ENCODE measurements at places on chromosomes 12 and 14.

DNA sequence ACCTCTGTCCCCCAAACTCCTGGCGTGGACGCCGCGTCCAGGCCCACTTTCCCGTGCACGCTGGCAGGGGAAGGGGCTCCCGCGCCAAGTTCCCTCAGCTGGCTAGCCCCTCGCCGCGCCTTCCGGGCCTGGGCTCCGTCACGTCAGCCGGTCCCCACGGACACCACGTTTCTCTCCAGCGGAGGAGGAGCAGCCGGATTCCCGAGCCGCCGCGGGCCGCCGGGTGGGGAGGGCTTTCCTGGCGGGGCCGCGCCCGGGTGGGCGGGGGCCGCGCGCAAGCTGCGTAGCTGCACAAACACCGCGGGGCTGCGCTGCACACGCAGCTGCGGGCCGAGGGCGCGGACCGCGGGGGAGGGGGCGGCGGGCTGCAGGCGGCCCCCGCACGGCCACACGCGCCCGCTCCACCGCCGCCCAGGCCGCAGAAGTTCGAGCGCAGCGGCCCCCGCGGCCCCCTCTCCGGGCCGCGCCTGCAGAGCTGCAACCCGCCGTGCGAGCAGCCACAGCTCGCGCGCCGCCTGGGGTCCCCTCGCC, 45.1 kb upstream of the PNMA1 start:
- peak; percentile 62 for DNase-seq

- DNase-seq: no peak
Observed at GRCh38 chr14:68396461-68396860, 396.4 kb downstream of the ZFP36L1 start.

- DNase-seq: no peak
Observed at GRCh38 chr12:28180786-28181185, 9.5 kb upstream of the CCDC91 start.

GRCh38 chr12:109621211-109621694, 47.7 kb downstream of the MVK start:
- DNase-seq: no peak

- DNase-seq: peak; percentile 4
Observed at GRCh38 chr14:104550340-104550860, 29.2 kb upstream of the C14orf180 start.

- peak; percentile 59 for DNase-seq
Observed at GRCh38 chr12:9707864-9708808, 24.8 kb downstream of the CLECL1 start.

DNA sequence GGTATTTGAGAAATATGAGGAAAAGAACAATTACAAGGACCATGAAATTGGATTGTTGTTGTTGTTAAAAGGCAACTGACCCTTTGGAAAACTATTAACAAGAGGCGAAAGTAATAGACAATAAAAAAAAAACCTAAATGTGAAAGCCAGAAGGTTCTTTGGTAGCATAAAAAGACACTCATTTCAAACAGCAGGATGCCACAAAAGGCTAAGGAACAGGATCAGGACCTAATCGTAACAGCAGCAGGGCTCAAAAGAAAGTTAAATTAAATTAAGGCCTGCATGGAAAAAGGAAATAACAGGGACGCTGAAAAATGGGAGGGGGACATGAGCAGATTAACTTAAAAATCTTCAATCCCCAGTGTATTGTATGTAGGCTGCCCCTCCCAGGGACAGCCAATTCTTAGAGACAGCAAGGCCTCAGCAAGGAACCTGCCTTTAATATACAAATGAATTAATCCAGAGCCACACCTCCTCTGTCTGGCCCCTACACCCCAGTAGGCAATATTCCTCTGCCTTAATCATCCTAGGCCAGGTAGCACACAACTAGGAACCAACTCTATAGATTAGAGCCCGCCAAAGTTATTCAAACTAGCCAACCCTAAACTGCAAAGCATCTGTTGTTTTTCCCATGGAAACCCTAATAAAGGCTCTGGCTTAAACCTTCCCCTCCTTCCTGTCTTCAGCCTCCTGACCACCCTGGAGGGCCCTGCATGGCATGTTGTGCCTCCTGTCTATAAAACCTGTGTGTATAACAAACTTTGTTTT, 28.4 kb upstream of the AP4S1 start:
- no peak for DNase-seq

DNA sequence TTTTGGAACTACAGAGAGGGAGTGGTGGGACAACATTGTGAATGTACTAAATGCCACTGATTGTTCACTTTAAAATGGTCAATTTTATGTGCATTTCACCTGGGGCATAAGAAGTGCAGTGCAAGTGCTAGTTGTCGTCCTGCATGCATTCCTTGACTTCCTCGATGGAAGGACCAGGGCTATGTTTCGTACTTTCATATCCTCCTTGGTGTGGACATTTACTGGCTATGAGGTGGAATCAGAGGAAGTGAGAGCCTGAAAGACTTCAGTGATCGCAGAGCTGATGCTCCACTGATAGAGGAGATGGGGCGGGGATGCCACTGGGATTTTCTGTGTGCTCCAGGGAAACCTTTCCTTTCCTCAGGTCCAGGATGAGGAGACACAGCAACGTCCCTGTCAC, 54.1 kb upstream of the DDX11 start:
- no peak for DNase-seq

DNA sequence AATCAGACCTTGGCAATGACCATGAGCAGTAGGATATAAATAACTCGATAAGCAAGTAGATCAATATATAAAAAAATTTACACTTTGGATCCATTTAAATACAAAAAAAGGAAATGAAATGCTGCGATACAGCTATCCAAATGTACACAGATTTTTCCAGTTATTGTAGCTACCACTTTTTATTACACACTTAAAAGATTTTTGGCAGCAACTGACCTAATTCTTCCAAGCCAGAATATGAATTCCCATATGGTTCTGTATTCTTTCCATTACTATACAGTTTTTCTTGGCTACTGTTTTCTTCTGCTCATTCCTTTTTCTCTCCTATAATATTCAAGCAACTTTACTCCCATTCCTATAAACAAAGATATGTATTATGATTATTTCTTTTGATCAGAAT, 52.2 kb downstream of the TMTC1 start:
- no peak for DNase-seq

GRCh38 chr12:130485291-130486145, 147.8 kb downstream of the PIWIL1 start:
- DNase-seq: no peak

DNA sequence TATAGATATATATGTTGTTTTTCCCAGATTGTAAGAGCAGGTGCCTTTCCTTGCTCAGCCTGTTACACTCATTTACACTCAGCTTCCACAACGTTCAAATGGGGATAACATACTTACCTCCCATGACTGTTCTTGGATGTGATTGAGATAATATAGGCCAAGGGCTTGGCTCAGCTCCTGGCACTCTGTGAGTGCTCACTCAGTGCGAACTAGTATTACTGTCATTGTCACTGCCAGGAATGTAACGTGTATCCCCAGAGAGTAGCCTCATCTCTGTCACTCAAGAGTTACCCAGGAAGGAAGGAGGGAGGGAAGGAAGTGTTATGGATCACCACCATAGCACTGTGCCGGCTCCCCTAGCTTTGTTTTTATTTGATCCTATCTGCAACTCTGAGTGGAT, 307.9 kb downstream of the PDZRN4 start:
- no peak for DNase-seq

GRCh38 chr12:38392554-38393144, 76.1 kb downstream of the ALG10B start:
- DNase-seq: no peak

- DNase-seq: no peak
Observed at GRCh38 chr12:72546106-72546505, 273.9 kb downstream of the TRHDE start.

- no peak for DNase-seq
Observed at GRCh38 chr12:20097626-20098025, 270.7 kb upstream of the PDE3A start.

GRCh38 chr12:120007272-120007671, 18.2 kb downstream of the BICDL1 start:
- DNase-seq: no peak

DNA sequence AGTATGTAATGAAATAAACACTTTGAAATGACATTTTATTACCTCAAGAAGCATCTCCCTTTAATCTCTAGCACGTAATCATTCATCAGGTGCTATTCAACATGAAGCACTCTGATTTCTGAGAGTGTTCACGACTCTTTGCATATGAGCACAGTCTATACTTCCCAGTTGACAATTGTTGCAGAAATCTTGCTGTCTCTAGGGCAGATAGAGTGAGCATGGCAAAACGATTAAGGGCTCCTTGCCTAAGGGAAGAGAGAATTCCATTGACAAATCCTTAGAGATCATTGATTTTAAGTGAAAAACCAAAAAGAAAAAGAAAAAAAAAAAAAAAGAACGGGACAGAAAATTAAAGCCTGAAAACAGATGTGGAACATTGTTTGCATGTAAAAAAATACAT, 107.6 kb downstream of the C12orf50 start:
- DNase-seq: no peak

DNA sequence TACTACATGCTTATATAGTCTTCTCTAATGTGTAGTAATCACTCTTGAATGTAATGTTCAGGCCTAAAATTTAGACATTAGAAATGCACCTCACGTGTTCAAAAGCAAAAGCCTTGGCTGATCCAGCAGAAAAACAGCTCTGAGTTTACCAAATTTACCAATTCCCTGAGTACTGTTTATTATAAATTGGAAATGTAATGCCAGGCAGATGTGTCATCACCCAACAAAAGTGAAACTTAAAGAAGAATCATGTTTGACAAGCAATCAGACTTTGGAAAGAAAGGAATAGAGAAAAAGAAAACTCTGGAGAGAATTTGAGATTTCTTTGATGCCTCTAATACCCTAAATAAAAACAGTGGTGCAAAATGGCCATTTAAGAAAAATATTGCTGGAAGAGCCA, 26.5 kb upstream of the STRAP start:
- no peak for DNase-seq

- no peak for DNase-seq
Observed at GRCh38 chr14:67875175-67876006, 55.8 kb downstream of the RAD51B start.

DNA sequence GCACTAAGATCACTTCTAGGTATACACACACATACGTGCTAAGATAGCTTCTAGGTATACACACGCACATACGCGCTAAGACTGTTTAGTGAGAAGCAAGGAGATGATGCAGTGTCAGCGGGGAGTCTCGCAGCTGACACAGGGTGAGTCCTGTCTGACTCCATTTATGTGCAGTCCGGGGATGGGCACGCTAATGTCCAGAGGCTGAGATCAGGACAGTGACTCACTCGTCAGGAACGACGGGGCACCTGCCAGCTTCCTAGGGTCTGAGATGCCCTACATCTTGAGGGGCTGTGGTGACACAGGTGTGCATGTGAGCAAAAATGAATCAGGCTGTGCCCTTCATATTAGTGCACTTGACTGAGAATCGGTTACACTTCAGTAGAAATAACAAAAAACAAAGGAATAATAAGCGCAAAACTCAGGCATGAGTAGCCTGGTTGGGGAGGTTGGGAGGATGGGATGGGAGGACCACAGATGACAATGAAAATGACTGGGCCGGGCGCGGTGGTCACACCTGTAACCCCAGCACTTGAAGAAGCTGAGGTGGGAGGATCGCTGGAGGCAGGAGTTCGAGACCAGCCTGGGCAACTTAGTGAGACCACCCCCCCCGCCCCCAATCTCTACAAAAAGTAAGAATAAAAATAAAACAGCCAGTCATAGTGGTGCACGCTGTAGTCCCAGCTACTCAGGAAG, 29.1 kb upstream of the ULK1 start:
- no peak for DNase-seq

GRCh38 chr14:91098591-91098990, 15.3 kb upstream of the DGLUCY start:
- no peak for DNase-seq

GRCh38 chr12:97167598-97167997, 260.5 kb downstream of the NEDD1 start:
- no peak for DNase-seq

GRCh38 chr12:82411546-82412230, 53.4 kb downstream of the METTL25 start:
- DNase-seq: no peak

DNA sequence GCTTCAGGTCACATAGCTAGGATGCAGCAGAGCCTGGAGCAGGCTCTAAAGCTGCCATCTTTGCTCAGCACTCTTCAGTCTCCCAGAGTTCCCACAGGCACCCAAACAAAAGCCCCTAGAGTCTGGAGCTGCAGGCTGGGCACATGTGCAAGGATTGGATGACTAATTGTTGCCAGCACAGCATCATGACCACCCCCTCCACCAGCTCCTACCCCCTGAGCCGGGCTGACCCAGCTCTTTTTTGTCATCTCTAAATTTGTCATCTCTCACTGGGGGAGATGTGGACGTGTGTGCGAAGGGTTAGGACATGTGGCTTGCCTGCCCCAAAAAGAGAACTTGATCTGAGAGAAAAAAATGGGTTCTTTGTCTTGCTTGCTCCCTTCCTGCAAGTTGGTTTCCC, 4.3 kb upstream of the MMP19 start:
- DNase-seq: no peak

DNA sequence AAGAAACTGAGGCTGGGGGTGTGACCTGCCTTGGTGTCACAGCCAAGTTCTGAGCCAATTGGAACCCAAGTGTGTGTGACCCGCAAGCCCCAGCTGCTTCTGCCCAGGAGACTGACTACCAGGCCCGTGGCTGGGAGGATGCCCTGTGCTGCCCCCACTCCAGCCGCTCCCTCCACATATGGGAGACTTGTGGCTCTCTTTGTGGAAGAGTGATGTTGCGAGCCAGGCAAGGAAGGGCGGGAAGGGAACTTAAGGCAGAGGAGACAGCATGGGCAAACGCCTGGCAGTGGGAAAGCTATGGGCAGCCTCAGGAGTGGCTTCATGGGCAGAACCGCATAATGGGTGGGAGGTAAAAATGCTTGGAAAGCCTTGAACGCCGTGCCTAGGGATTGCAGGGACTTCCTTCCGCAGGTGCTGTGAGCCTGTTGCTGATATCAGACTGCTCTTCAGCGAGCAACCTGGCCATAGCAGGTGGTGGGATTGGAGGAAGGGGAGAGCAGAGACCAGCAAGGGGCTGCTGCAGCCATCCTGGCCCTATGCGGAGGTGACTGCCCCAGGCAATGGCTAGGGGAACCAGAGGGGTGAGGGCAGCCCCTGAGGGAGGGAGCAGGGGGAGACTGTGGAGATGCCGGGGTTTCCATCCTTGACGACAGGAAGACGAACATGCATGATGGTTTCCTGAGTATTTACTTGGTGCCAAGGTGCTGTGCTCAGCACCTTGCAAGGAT, 115.7 kb downstream of the LGMN start:
- DNase-seq: no peak

- no peak for DNase-seq
Observed at GRCh38 chr14:75987201-75987970, 1.8 kb downstream of the IFT43 start.

Data from head of caudate nucleus (tissue), 42 donors.